ENCODE measurements at places on chromosomes 3 and 15.

DNA sequence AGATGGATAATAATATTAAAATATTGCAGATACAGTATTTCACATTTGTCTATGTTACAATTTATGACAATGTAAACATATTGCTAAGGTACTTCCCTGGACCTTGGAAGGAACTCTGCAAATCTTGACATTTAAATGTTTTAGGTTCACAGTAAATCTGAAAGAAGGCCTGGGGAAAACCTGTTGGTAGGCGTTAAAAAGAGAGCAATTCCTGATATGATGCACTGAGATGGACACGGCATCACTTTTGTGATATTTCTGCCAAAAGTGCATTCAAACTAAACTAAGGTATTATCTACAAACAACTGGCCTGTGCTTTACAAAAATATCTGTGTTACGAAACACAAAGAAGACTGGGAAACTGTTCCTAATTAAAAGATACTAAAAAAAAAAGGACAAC, 6.1 kb upstream of the TP63 start:
- DNase-seq = no peak

GRCh38 chr3:99119385-99119784, 217.9 kb upstream of the DCBLD2 start:
- DNase-seq = no peak

GRCh38 chr3:17070161-17070959, 185.6 kb downstream of the PLCL2 start:
- peak; percentile 59 for DNase-seq

DNA sequence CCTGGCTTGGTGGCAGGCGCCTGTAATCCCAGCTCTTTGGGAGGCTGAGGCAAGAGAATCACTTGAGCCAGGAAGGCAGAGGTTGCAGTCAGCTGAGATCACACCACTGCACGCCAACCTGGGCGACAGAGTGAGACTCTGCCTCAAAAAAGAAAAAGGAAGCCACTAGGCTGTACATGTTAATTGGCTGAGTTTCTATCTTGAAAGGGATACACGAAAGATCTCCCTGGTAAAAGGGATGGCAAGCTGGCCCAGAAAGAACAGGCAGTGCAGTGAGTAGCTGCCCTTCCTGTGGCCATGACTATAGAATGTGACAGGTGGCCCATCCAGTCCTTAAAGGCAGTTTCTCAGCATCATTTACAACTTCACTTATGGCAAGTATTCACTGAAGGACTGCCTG, 12.3 kb downstream of the LRIG1 start:
- DNase-seq = no peak

DNA sequence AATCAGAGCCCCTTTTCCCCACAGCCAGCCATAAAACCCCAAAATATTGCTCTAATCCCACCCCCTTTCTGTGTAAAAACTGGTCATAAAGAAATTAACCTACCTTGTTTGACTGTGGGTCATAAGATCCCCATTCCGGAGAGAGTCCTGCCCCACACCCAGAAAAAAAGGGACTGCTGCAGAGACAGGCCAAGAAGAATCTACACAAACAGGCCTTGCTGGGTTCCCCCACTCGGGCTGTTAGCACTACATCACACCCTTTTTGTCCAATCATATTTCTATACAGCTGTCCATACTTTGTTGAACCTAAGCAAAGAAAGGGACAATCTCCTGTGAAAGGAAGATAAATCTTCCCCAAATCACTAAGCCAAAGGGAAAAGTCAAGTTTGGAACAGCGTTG, 84.4 kb upstream of the MFGE8 start:
- no peak for DNase-seq

GRCh38 chr15:31474059-31474868, 147.6 kb downstream of the KLF13 start:
- DNase-seq = no peak

DNA sequence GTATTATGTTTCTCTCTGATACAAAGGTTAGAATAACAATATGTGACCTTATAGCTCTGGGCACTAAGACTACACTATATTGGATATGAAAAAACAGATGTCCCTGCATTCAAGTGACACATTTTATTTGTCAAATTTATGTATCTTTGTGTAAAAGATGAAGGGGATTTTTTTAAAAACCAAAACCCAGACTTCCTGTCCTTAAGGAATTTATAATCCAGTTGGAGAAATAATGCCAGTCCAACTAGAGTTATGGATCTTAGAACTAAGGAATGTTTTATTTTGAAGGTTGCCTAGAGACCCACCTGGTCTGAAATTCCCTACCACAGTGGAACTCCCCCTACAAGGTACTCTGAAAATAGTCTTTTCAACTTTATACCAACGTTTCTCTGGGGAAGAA, 33.3 kb upstream of the PIK3CB start:
- no peak for DNase-seq

GRCh38 chr15:85388566-85389305, 8.3 kb downstream of the AKAP13 start:
- no peak for DNase-seq

- peak; percentile 72 for DNase-seq
Measured at GRCh38 chr3:50189274-50189673, 2.1 kb upstream of the GNAT1 start.

DNA sequence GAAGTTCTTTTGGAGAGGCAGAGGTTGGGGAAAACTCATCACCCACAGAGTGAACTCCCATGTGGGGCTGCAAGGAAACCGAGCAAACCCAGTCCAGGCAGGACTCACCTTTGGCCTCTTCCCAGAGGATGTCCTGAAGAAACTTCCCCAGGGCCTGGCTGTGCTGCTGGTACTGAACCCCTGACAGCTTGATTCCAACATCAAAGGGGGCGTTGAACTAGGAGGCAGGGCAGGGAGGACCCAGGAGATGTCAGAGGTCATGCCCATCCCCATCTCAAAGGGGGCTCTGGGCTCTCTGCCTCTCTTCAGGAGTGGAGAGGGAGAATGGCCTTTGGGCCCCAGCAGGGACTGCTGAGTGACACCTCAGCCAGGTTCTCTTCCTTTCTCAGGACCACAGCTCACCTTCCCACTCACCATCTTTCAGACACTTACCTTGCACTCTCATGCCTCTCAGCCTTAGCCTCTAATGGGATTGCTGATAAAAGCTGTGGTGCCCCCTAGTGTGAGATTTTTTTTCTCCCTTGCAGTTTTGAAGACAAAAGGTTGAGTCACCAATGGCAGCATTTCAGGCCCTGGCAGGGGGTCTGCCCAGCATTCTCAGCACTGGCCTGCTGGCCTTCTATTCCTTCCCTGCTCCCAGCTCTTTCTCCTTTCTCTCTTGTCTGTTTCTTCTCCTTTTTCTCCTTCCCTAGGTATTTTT, 6.0 kb downstream of the GHRL start:
- DNase-seq = no peak

GRCh38 chr3:160018959-160019358, 30.3 kb downstream of the IL12A start:
- DNase-seq = no peak

- no peak for DNase-seq
Measured at GRCh38 chr3:64163755-64164148, 61.5 kb downstream of the PRICKLE2 start.

- no peak for DNase-seq
Measured at GRCh38 chr3:50154476-50154839, 666 bp upstream of the SEMA3F start.

DNA sequence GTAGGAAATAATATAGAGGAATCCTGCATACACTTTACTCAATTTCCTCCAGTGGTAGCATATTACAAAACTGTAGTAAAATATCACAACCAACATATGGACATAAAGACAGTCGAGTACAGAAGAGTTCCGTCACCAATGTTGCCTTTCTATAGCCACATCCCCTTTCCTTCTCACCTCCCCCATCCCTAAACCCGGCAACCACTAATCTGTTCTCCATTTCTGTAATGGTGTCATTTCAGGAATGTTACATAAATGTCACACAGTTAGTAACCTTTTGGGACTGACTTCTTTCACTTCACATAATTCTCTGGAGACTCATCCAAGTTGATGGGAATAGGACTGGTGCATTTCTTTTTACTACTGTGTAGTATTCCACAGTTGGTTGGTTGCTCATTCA, 41.4 kb upstream of the ATG7 start:
- DNase-seq = no peak

- DNase-seq = no peak
Measured at GRCh38 chr15:95303713-95304112, 1026.8 kb upstream of the NR2F2 start.

DNA sequence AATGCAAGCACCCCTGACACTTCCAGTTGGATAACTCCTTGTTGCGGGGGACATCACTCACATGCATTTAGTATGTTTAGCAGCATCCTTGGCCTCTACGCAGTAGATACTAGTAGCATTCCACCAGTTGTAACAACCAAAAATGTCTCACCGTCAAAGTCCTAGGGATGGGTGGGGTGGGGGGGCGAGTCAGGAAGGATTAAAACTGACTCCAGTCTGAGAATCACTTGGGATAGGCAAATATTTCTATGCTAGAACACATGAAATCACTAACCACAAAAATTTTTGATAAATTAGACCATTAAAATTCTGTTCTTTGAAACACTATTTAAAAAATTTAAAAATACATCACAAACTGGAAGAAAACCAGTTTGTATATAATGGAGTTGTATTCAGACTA, 18.0 kb downstream of the ICE2 start:
- DNase-seq = no peak

- DNase-seq = peak; percentile 8
Measured at GRCh38 chr3:16825617-16826204, 59.0 kb upstream of the PLCL2 start.
